Left renal pelvis (tissue), 4 donors: ENCODE measurements at places on chromosomes 7 and 10.

DNA sequence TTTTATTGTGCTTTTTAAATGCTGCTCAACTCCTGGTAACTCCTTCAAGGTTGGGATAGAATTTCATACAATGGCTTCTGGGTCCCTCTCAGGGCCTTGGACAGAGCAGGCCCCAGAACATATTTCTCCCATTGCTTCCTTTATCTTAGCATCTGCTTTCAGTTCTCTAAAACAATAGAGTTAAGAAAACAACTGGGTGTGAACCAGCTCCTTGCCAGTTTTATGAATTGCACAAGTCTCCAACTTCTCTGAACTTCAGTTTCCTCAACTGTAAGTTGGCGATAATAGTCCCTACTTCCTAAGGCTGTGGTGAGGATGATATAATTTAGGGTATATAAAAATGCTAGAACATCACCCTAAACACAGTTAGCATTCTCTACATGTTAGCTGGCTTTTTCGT is 77.0 kb upstream of the INHBA start:
- no peak for DNase-seq

GRCh38 chr7:78311181-78311580 is 512.6 kb downstream of the PHTF2 start:
- no peak for DNase-seq

DNA sequence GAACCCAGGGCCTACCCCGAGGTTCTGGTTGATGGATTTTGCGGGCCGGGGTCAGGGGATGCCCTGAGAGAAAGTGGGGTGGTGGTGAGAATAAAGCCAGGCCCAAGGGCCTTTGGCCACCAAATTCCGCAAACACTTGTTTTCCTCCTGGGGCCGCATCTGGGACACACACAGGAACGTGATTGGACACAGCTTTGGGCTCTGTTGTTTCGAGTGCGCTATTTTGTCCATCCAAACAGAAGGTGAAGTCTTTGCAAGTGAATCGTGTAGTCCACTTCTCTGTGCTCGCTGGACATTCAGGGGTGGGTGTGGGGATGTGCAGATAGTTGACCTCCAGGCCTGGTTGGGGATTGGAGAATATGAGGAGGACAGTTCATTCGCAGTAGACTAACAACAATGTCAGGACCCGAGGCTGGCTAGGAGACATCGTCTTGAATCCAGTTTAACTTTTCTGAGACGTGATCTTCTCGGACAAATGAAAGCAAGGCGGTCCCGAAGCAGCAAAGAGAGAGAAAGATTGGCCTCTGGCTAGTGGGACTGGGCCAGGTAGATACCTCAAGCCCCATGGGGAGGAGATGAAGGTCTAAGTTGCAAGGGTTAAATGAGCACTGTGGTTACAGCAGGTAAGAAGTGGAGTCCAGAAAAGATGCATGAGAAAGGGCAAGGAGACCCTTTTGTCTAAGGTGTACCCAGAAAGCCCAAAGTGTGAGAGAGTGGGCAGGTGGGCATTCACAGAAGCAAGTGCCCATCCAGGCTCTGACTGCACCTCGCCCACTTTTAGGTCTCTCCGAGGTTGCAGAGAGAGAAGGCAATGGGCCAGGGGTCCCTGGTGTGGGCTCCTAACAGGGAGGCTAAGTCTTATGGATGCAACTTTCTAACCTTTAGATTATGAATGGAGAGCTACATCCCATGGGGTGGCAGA is 764 bp upstream of the FAM131B start:
- no peak for DNase-seq

DNA sequence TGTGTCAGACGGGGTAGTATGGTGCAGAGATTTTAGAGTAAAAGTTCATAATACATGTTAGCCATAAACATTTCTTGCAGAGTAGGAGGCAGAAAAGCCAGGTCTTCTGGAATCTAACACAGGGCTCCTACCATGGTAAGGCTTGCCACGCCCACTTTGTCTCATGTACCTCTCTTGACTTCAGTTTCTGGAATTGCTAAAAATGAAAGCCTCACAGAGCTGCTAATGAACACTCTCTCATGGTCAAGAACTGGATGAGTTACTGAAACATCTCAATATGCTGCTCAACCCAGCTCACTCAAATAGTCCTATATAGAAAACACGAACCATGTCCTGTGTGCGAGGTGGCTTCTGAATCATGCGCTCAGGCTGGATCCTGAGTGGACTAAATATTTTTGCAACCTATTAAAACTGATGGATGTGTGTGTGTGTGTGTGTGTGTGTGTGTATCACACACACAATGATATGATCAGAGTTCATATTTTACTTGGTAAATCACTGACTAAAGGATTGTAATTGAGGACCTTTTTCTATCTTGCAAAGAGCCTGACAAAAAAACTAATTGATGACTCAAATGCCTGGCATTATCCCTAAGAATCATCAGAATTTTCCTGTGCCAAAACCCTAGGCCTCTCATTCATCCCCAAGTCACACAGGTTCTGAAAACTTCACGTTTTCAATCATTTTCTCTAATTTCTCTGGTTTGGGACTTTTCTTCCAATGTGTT is 1306.6 kb downstream of the XPNPEP1 start:
- DNase-seq: no peak

DNA sequence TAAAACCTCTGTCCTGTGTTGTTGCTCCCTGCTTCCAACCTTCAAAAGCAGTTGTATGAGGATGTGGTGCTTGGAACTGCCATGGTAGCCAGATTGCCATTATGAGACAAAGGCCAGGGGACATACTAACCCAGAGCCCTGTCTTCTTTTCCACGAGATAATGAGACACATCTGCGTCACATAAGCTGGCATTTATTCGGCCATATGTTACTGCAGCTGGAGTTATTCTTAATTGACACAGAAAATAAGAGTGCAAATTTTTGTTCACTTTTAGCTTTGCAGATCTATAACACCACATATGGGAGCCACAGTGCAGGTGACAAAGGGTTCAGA is 15.5 kb upstream of the PDLIM1 start:
- no peak for DNase-seq

DNA sequence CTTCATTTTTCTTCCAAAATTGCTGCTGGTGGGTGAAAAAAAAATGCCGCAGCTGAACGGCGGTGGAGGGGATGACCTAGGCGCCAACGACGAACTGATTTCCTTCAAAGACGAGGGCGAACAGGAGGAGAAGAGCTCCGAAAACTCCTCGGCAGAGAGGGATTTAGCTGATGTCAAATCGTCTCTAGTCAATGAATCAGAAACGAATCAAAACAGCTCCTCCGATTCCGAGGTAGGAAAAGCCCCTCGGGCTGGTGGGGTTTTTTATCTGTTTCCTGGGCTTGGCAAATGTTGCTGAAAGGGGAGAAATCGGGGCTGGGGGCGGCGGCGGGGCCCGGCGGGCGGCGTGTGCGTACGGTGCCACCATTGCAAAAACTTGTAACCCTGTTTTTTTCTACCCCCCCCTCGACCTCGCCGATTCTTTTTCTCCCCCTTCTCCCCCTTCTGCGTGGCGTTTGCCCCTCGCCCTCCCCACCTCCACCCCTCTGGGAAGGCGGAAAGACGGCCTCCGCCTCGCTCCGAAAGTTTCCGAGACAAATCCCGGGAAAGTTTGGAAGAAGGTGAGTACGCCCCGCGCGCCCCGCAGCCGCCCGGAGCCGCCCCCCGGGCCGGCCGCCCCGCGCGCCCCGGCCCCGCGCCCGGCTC is 789 bp downstream of the TCF7L2 start:
- no peak for DNase-seq

- no peak for DNase-seq
These were observed 56.7 kb downstream of the ZNF365 start for GRCh38 chr10:62430881-62431280.

DNA sequence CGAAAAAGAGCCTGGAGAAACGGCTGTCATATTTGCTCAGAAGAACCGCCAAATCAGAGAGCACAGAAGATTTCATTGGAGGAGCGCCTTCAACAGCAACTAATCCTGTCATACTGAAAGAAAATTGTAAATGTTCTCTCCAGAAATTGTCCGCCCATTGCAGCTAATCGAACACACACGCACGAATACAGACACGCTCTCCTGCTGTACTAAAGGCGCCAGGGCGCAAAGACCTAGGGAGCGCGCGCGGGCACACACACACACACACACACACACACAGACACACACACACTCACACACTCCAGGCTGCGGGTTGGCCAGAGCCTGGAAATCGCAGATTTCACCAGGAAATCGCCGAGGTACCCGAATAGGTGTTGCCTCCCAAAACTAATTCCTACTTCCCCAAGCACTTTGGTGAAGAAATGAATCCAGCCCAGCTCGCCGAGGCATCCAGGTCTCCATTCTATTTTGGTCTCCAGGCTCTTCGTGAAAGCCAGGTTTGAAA is at the start of gene CHRM2:
CHRM2 (plus strand) TSS at position 157 of the 505 bp plus-strand sequence. CDS start 146,214 bp downstream, outside the sequence.
- no peak for DNase-seq

DNA sequence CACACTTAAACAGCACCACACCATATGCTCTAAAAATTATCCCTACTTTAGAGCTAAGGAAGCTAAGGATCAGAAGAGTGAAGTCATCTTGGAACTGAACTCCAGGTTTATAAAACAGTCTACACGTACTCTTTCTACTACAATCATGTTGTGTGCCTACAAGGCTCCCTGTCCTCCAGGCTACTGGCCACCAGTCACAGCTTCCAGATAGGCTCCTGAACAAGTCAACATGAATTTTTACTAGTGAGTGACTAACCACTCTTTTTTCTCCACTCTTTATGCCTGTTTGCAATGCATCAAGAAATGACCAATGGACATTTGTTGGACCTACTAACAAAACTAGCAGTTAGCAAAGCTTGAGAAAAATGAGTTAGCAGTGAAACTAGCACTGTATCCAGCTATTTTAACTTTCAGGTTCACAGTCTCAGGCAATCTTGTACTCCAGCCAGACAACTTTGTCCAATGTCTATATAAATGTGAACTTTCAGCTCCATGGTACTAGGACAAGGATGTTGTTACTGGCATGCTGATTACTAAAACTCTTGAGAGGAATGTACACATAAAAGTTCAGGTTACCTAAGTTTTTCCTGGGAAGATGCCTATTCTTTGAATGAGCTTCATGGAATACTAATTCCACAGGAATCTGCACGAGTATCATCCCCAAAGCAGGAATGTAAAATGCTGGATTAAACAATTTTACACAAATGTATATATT is 180.0 kb downstream of the BTAF1 start:
- no peak for DNase-seq

DNA sequence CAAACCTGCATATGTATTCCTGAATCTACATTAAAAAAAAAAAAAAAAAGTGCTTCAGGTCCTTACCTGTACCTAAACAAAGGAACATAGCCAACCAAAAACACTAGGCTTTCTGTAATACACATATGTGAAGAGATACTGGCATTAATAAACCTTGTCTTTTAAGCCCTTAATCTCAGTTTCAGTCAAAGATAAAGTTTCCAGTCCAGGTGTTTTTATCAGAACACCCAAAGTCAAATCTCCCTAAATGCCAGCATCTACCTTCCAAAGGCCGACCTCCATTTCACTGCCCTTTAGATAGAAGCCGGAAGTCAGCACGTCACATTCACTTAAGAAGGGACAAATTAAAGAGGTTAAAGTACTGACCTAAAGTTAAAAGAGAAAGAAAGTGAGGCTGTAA is 79.8 kb upstream of the NEBL start:
- no peak for DNase-seq

DNA sequence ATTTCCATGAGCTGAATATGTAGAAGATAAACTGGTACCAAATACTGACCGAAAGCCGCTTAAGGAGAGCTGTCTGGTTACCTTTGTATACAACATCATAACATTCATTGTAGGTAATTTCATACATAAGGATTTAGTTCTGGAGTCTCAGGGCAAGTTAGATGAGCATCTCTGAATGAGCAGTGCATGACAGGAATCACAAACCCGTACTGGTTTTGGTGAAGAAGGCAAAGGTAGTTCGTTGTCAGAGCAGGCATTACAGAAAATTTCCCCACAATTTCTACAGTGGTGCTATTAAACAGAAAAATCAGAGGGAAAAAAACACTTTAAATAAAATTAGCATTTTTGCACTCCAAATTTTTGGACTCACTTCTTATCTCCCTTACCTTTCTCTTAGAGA is 12.9 kb upstream of the PBLD start:
- no peak for DNase-seq

- DNase-seq: no peak
These were observed 82.2 kb upstream of the GPR22 start for GRCh38 chr7:107387573-107388219.

DNA sequence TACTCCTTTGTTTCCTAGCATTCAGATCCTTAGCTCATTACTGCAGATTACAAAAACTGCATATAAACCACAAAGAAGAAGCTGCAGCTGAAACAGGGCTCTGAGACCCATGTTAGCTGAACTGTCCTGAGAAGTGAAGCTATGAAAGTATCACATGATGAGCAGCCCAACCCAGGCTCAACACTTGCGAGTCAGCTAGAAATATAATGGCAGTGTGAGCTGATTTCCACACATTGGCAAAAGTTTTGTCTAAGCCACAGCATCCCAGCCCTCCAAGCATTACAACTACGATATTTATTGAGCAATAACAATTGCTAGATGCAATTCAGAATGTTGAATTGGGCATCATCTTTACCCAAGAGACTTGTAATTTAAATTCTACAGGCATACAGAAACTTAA is 34.5 kb upstream of the SKAP2 start:
- no peak for DNase-seq

GRCh38 chr10:55274367-55274766 is 473.3 kb upstream of the PCDH15 start:
- DNase-seq: no peak

- DNase-seq: no peak
These were observed 31.8 kb upstream of the RET start for GRCh38 chr10:43044961-43045621.

DNA sequence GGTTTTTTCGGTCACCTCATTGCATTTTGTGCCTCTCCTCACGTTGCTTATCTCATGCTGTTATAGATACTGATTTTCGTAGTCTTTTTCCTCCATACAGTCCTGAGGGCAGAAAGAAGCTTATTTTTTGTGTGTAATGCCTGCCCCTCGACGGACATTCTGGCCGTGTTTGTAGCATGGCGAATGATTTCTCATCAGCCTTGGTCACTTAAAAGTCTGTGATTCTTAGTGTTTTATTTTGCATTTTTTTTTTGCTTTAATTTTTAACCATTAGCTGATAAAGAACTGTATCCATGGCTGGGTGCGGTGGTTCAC is 469 bp upstream of the NOC3L start:
- no peak for DNase-seq

DNA sequence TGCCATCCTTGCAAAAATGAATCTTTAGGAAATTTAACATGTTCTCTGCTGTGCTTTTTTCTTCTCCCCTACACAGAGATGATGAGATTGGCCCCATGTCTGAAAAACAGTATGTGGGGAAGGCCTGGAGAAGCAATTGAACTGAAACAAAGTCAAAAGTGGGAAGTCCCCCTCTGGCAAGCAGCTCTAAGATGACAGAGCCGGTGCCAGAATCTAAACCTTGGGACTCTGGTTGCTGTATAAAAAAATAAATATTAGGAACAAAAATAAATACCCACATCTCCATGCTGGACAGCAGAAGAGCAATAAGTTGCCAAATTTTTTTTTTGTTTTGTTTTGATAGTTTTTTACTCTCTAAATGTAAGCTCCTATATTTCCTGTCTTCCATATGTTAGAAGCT is 51.8 kb upstream of the TRIL start:
- DNase-seq: no peak

DNA sequence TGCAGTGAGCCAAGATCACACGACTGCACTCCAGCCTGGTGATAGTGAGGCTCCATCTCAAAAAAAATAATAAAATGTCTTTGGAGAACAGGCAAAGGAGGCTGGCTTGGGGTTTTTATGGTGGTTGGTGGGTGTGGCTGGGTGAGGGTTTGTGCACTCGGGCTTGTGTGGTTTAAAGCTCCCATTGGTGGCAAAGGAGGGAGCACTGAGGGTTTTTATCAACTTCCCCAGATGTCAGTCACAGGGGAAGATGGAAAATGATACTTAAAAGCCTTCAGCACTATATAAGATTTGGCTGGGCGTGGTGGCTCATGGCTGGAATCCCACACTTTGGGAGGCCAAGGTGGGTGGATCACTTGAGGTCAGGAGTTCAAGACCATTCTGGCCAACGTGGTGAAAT is 16.3 kb upstream of the RNF216 start:
- DNase-seq: no peak
